ENCODE measurements at places on chromosomes 3 and 15.

DNA sequence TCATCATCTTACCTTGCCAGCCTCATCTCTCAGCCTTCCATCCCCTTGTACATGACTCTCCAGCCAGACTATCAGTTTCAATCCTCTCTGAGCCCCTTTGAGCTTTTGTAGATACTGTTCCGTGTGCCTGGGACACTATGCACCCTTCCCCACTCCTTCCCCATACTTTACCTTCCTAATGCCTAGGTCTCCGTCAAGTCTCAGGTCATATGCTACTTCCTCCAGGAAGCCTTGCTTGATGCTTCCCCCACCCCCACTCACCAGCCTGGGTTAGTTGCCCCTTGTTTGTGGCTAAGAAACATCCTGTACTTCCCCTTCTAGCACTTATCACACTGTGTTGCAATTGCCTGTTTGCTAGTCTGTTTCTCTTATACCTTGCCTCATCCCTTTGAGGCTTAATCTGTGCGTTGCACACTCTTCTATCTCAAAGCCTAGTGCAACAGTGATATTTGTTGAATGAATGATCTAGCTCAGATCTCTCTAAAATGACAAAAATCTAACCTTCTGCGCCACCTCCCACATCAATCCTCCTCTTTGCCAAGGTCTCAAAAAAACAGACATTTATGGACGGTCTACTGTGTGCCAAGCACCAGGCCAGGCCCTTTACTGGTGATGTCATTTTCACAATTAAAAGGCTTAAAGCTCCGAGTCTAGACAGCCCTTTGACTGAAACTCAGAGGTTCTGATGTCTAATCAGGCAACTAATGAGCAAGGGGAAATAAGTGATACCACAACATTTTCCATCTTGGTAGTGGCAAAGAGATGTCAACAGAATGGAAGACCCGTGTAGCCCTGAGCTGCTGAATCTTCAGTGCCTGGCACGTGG, 6.5 kb upstream of the USP3 start:
- DNase-seq: no peak

DNA sequence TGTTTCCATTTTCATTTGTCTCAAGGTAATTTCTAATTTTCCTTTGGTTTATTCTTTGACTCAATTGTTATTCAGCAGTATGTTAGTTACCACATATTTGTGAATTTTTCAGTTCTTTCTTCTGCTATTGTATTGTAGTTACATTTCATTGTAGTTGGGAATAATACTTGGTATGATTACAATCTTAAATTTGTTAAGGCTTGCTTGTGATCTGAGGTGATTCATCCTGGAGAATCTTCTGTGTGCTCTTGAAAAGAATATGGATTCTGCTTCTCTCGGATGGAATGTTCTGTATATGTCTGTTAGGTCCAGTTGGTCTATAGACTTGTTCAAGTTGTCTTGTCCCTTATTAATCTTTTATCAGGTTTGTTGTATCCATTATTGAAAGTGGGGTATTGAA, 63.4 kb upstream of the VEPH1 start:
- DNase-seq: no peak

- DNase-seq: no peak
Measured at GRCh38 chr3:100407977-100408532, 6.7 kb downstream of the LNP1 start.

- no peak for DNase-seq
Measured at GRCh38 chr3:114406286-114406685, 112.5 kb downstream of the TIGIT start.

- no peak for DNase-seq
Measured at GRCh38 chr3:177512945-177513814, 315.9 kb upstream of the TBL1XR1 start.

GRCh38 chr3:158248261-158248660, 138.4 kb downstream of the RSRC1 start:
- DNase-seq: no peak

DNA sequence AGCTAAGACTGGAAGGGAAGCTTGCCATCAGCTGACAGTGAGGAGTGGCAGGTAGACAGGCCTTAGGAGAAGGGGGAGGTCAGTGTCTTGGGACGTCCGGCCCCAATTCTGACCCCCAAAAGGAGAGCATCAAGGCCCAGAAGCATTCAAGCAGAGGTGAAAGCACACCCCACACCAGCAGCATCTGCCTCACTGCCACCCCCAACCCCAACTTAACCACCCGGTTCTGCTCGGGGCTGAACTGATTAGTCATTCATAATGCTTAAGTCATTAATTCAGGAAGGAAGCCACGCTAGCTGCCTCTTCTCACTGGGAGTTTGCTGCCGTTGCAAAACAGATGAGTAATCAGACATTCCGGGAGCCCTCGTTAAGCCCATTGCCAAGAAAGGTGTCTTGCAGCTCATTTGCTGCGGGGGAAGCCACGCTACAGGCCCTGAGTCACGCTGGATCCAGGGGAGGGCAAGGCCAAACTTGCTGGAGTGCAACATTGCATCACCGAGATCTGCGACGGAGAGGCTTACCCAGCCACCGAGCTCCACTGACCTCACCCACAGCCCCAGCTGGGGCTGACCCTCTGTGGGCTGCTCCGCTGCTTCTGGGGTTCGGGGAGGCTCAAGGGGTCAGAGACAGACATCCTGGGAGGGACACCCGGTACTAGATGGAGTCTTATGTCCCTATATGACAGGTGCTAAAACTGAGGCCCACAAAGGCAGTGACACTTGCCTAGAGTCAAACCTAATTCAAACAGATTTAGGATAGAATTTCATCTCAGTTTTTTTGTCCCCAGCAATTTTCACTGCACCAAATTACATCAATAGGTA, 46.4 kb upstream of the HES1 start:
- DNase-seq: no peak

DNA sequence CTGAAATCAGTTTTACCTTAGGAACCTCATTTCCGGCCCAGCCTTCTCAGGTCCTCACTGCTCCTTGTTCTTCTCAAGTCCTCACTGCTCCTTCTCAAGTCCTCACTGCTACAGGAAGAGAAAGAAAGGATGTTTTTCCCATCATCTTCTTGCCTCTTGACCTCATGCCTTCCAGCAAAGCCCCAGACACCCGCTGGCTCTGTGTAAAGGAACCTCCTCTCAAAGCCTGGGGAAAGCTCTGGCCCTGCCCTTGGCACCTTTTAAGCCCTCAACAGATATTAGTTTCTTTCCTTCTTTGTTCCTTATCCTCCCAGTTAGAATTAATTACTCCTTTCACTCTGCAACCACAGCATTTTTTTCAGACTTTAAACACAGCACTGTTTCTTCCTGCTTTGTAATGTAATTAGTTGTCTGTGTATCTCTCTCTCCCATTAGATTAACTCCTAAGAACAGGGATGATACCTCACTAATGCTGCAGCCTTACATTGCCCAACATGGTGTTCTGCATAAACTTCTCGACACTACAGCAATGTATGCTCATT, 4.0 kb upstream of the WDR49 start:
- no peak for DNase-seq

Measured in GM12864 (cell line).